ENCODE measurements at places on chromosomes 7 and 10.

DNA sequence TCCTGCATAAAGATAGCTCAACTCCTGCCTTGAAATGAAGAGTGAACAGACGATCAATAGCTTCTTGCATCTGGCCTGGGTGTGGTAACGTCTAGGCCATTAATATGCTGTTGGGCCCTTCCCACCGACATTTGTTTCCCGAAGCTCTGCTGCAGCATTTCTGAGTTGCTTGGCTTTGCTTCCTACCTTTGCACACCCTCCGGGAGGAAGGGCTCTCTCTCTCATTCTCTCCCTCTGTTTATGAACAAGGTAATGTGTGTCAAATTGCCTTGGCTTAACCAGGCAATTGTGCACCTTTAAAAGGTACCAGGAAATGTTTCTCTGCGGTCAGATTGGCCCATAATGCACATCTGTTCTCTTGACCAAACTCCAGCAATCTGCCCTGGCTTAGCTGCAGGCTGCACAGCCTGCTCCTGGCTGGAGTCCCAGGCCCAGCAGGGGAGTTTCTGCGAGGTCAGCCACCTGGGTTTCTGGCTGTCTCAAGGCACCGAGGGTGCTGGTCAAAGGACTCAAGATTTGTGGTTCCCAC, 223.7 kb downstream of the SNX10 start:
- DNase-seq, result no peak

DNA sequence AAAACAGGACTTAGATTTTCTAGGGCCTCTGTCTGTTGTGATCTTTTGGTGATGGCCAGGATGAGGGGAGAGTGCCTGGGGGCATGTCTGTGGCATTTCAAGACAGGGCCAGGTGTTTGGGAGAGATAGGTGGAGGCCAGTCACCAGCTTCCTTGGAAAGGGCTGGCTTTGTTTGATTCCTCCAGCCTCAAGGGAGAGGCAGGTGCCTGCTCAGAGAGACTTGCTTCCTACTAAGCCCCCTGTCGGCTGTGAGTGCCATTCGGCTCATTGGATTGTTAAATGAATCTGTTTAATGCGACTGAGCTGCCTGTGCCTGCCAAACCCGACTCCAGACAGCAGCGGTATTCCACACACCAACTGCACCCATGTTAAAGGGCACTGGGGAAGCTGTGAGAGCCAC, 304.1 kb upstream of the COBL start:
- DNase-seq, result no peak

DNA sequence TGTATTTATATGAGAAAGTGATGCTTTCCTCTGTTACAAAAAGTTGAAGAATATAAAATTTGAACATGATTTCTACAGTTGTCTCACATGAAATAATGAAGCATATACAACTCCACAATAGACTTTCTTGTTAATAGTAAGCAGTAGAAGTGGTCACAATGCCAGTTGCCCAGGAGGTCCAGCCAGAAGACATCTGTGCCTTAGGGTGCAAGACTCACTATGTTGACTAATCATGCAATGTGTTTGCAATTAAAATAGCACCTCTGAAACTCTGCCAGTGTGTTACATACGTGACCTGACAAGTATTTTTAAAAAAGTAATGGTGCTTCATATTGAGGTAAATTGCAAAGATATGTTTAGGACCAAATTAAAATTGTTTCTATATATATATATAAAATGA, 547.2 kb downstream of the ETV1 start:
- DNase-seq, result no peak

GRCh38 chr10:126042906-126043305, 146.5 kb downstream of the FANK1 start:
- no peak for DNase-seq

- no peak for DNase-seq
These were observed 341.1 kb upstream of the SEMA3A start for GRCh38 chr7:84535580-84536270.

- no peak for DNase-seq
These were observed 66.5 kb upstream of the INPP5A start for GRCh38 chr10:132471125-132471451.

GRCh38 chr10:3042589-3042988, 24.8 kb upstream of the PFKP start:
- DNase-seq, result no peak

DNA sequence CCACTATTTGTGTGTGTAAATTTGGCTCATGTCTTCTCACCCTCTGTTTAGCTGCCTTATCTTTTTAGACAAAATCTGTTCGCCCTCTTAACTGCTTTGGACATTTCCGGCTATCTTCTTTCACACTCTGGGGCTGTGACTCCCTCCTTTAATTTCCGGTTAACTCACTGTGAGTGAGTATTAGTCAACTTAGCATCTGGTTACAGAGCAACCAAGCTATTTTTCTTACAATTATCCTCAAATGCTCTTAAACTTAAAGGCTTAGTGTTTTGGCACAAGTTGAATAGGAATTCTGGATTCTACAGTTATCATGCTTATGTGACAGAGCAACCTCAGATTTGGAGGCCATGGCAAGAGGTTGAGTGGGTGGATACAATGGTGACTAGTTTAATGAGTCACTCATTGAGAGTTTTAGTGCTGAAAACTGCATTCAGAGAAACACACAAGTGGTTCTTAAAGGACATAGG, 177.6 kb upstream of the SEMA3A start:
- DNase-seq, result no peak

DNA sequence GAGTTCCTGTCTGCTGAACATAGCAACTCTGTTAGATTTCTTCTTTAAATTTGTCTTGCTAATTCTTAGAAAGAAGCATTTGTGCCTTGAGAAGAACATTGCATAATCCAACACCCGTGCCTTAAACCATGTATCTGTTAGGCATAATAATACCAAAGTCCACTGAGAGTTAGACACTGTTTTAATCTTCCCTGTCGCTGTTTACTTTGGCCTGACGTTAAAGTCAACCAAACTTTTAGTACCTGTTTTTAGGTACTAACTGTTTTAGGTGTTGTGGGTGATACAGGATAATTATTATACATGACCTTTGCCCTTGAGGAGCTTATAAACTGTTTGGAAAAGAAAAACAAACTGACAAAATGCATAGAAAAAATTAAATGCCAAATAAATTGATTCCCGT, 43.6 kb downstream of the KLHDC10 start:
- DNase-seq, result no peak

- DNase-seq, result no peak
These were observed 13.6 kb upstream of the GPR37 start for GRCh38 chr7:124779194-124779593.

DNA sequence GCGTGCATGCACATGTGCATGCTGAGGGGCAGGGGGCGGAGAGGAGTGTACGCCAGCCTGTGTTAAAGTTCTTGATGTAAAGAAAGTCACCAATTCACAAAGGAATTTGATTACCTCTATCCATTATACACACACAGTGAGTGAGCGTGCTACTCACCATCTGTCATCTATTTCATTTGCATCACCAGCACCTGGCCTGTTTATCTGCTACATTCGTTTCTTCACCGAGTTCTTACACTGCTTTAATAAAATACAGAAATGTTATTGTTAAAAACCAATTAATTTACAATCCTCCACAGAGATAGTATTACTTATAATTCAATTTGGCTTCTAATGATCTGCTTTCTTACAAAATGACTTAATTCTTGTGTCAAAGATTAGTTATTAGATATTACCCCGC, 32.6 kb downstream of the NEUROD6 start:
- no peak for DNase-seq

GRCh38 chr7:41930538-41931262, 227.8 kb upstream of the INHBA start:
- DNase-seq, result no peak

DNA sequence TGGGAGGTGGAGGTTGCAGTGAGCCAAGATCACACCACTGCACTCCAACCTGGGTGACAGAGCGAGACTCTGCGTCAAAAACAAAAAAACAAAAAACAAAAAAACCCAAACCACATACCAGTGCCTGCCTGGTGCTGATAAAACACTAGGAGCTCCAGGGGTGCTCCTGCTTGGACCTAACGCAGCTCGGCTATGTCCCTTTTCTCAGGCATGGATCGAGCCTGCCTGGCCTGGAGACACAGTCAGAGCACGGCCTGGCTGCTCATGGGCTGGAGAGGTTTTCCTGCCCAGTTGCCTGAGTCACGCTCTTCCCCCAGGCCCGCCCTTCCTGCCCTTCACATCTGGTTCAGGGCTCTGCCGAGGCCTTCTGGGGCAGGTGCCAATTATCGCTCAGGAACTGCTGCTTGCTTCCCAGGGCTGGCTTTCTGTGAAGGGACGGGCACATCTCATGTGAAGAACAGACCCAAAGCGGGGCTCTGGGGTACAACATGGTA, 12.6 kb upstream of the NPFFR1 start:
- no peak for DNase-seq

GRCh38 chr7:41219276-41219675, 483.6 kb downstream of the INHBA start:
- no peak for DNase-seq

All from GM18507 (cell line).